ENCODE measurements at places on chromosomes 1 and 21.

GRCh38 chr1:29470087-29470787, 233.9 kb downstream of the PTPRU start:
- no peak for DNase-seq

GRCh38 chr1:25661043-25661815, 44.6 kb downstream of the MAN1C1 start:
- DNase-seq: no peak

DNA sequence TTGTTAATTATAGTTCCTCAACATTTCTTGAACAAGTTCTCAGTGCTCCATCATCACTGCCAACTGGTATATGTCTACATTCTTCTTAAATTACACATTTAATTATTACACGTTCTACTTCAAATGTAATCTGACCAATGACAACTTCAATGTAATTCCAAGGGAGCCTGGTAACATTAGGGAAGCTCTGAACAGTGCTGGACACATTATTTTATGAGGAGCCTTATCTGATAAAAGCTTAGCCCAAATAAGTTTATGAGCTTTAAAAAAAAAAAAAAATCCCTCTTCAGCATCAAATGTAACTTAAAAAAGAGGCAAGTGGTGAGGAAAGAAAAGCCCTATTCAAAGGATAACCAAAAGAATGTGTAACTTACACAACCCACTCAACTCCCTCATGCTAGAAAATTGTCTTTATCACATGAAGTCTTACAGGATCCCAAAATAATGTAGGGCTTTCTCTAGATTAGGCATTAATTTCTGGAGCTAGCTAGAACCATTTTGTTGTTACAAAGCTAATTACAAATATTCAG, 35.2 kb upstream of the ABCA4 start:
- no peak for DNase-seq

GRCh38 chr1:100615686-100616085, 77.7 kb downstream of the GPR88 start:
- no peak for DNase-seq

DNA sequence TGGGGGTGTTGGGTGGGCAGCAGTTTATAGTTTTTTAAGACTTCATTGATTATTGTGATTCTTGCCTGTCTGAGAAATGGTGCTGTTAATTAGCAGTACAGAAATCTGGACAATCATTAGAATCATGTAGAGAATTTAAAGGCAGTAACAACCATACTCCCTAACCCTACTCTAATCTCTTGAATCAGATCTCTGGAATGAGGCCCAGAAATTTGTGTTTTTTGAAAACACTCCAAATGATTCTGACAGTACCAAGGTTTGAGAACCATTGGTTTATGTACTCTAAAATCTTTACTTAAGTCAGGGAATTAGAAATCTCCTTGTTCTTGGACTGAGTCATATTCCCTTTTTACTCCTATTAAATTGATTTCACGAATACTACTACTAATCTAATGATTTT, 24.0 kb downstream of the FNBP1L start:
- DNase-seq: no peak
